ENCODE measurements at places on chromosomes 2 and 18. TPM values are rescaled to one million over a fixed set of nuclear protein-coding genes. Genes with fewer than 3 reads are reported as not detected.

DNA sequence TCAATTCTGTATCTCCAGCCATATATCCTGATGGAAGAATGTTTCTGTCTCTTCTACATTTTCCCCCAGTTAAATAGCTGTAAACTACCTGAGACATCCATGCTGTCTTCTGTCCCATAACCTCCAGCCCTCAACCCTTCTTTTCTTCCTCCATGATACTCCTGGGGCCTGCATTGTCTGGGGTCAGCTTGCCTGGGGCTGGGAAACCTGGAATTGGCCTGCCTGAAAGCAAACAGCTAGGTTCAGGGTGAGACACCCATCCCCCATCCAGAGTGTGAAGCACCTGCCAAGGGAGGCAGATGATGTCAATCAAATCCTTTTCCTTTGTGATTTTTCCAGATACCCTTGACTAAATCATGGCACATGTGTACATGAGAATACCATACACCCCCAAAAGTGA lies 313.7 kb upstream of the MGAT5 start:
- no peak for DNase-seq

The FBXO11 gene
- 102 TPM for total RNA-seq

GRCh38 chr2:98952966-98953365 lies 16.9 kb upstream of the CRACDL start:
- DNase-seq: no peak

DNA sequence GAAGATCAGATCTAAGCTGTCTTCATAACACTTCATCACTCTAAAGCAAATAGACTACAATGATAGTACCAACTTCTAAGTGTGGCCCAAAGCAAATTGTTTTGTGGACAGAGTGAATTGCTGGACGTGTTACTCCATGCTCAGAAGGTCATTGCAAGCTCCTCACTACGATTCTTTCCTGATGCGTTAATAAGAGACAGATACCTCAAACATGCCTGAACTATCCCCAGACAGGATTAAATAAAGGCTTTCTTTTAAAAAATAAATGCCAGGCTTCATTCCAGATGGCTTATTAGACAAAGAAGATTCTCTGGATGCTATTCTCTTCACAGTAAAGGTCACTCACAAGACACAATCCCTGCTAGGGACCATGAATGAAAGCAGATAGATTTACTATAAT lies 621.2 kb downstream of the DCDC2C start:
- DNase-seq: no peak

GRCh38 chr2:232491139-232491780 lies 3.6 kb upstream of the ECEL1 start:
- DNase-seq: no peak

The ZRANB3 gene
- 15.2 TPM for total RNA-seq

DNA sequence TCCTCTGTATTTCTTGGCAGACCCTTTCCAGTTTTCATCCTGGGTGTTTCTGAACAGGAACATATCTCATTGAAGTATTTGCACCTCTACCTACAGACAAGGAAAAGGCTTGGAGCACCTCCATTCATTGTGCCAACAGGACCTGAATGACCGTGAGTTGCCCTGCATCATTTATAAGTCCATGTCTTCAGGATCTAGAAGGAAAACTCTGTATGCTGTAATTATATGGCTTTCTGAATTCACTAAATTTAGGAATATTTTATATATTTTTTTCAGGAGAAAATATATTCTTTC lies 402.3 kb upstream of the SLC14A2 start:
- DNase-seq: no peak

DNA sequence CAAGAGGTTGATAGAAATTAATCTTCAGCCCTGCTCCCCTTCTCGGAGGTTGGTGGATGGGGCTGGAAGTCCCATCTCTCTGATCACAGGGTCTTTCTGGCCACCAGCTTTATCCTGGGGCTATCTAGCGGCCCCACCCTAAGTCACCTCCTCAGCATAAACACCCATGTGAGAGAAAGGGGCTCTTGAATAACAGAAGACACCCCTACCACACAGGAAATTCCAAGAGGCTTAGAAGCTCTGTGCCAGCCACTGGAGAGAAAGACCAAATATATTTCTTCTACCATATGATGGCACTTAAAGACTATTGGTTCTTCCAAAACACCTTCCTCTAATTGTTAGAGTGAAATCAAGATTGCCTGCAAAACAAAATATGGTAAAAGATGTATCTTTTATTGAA lies 219.7 kb downstream of the VAPA start:
- DNase-seq: no peak

The NR4A2 gene
- total RNA-seq: 2.1 TPM

GRCh38 chr2:178012639-178013038 lies 59.9 kb downstream of the PDE11A start:
- DNase-seq: no peak

DNA sequence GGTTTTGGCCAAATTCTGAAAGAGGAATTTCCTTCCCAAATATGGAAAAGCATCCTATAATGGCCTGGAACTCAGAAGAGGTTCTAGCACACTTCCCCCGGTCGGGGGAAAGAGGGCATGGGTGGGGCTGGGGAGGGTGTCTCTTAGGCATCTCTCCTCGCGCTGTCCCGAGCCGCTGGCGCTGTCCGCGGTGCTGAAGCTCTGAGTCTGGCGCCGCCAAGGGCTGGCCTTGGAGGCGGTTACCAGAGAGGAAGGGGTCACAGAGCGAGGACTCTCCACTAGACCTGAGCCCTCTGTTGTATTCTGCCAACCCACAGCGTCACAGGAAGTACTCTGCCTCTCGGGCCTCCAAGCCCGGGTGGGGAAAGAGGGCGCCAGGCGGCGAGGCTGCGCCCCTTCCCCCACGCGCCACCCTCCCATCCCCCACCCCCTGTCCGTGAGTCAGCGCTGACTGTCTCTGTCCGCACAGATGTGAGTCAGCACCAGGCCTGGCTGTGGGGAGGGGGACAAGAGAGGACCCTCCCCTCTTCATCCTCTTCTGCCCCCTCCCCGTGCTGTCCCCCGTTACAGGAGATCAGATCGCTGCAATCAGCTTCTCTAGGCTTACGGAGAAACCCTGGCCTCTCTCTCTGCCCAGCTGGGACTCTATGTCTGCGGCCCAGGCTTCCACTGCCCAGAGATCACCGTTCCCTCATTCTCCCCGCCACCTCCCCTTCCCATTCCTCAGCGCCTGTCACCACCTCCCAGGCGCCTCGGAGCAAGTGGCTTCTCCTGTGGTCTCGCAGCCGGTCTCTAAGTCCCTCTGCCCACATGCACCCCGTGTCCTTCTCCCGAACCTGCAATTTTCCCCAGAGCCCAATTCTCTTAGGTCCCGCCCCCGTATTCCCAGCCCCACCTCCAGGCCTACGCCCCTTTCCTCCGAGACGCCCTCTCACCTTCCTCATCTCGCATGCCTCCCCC lies 779 bp downstream of the PTPRN start:
- DNase-seq: peak; percentile 75

DNA sequence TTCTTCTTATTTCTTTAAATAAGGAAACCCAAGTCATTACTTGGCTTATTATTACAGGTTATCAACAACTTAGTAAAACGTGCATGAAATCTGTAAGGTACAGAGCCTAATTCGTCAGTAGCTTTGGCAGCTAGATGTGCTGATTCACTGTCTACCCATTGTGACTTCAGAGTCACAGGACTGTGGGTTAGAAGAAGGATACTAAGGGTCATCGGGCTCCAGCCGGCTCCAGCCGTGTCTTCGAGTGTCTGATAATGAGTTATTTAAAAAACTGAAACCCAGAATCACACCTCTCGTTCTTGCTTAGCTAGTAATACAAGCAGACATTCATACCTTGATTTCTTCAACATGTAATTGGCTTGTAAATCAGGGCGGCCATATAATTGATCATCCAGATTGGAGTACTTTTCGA lies 170.5 kb downstream of the FMNL2 start:
- no peak for DNase-seq

- DNase-seq: peak; percentile 40
These were observed 97.1 kb downstream of the COL5A2 start for GRCh38 chr2:189082376-189082975.

DNA sequence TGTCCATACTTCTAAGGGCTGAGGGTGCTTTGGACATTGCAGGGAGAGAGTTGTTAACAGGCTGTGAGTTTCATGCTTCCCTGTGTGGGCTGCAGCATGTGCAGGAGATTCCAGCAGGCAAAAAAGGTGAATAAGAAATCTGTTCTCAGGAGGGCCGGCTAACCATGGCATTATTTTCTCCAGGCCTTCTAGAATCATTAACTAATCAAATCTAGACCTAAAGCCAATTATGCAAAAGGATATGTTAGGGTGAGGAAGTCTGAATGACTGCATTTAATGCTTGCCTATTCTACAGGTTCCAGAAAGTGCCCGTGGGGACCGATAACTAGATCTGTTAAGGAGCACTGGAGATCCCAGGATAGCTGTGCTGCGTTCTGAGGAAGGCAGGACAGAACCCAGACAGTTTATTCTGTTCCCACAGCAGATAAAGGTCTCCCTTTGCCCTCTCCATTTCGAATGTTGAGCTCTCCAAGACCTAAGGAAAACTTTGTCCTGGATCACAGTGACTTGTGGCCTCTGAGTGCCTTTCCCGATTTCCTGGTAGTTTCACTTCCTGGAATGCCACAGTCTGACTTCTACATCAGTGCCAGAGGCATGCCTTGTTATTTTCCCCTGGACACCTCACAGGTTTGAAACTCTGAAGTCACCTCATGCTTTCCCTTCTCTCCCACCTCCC lies 50.0 kb upstream of the ZFP36L2 start:
- DNase-seq: no peak

Data from mesothelial cell of epicardium (in vitro differentiated cells).